ENCODE measurements at places on chromosomes 6 and 20.

GRCh38 chr6:21751608-21752007 is 158.1 kb downstream of the SOX4 start:
- DNase-seq = no peak

DNA sequence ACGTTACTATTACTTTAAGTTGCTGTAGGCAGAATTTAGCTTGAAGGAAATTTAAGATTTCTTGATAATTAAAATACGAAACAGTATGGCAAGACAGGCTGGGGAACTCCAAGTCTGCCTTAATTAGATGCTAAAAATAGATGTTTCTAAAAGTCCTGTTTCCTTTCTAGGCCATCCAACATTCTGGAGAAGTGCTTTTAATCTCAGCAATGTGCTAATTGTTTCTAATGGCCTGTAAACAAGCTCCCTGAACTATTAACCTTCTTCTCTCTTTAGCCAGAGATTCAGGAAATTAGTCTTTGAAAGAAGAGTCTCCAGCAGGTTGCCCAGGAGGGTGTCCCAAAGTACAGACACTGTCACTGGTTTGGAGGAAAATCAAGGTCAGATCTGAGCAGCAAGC is 677.3 kb upstream of the AGPAT4 start:
- no peak for DNase-seq

GRCh38 chr6:129920103-129920798 is 59.1 kb upstream of the TMEM244 start:
- DNase-seq = no peak

DNA sequence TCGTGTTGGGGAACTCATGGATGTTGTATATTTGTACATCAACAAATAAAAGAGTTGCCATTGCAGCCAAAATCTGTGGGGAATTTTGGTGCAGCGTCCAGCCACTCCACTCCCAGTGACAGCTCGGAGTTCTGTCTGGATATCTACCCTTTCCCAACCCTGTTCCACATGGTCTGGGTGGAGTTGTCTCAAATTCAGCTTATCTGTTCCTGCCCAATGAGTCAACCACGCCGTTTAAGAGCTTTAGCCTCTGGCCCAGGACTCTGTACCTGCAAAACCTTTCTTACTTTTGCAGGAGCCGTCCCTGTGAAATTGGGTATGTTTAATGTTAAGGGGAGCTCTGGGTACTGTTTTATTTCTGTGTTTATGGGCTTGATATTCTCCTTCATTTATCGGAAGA is 33.9 kb upstream of the OVOL2 start:
- DNase-seq = no peak

- peak; percentile 45 for DNase-seq
Observed at GRCh38 chr20:61886721-61887595, 178.7 kb downstream of the TAF4 start.

GRCh38 chr6:126628125-126628524 is 288.2 kb downstream of the CENPW start:
- DNase-seq = no peak

DNA sequence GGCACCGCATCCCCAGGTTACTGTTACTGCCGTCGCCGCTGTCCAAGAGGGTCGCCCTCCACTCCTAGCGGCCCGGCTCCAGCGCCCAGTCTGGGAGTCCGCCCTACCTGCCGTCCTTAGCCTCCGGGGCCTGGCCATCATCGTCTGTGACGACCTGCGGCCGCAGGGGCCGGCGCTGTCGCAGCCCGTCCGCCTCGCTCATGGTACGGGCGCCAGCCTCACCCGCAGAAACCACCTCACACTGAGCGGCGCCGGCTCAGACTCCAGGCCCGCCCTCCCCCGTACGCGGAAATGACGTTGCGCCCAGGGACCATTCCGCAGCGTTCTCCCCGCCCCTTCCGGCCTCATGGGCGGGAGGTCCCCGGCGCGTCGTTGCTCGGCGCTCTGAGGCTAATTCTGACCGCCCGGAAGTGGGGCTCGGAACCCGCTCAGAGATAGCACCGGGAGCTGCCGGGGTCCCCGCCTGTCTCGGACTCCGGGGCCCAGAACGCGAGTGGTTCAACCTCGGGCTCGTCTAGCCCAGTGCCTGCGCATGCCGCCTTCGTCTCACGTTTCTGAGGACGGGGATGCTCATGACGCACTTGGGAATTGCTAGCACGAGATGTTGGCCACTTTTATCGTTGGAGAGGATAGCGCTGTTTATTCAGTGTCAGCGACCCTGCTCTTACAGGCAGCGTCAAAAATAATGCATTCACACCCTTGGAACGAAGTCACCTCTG is at the start of gene APMAP:
Gene APMAP, minus strand, starts transcription at position 265 of the 719 bp plus-strand sequence. Its CDS starts 63 bp downstream, at position 202.
- DNase-seq = peak; percentile 88

GRCh38 chr6:166958926-166959861 is 2.8 kb upstream of the RNASET2 start:
- no peak for DNase-seq

DNA sequence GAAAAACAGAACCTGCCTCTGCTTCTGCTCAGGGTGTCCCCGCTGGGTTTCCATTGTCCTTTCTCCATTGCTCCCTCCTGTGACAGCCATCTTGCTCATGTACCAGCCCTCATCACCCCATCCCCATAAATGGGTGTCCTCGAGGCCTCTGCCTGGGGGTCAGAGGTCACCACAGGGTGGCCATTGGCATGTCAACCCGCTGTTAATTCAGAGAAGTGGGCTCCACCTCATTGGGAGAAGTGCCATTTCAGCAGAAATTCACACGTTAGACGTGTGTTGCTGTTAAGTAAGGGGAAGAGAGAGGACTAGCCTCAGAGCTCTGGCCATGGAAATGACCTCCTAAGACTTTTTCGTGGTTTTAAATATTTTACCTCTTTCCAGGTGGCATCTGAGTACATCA is 71.9 kb downstream of the PTPN1 start:
- no peak for DNase-seq

- DNase-seq = no peak
Observed at GRCh38 chr6:168671028-168671862, 230.3 kb downstream of the SMOC2 start.

DNA sequence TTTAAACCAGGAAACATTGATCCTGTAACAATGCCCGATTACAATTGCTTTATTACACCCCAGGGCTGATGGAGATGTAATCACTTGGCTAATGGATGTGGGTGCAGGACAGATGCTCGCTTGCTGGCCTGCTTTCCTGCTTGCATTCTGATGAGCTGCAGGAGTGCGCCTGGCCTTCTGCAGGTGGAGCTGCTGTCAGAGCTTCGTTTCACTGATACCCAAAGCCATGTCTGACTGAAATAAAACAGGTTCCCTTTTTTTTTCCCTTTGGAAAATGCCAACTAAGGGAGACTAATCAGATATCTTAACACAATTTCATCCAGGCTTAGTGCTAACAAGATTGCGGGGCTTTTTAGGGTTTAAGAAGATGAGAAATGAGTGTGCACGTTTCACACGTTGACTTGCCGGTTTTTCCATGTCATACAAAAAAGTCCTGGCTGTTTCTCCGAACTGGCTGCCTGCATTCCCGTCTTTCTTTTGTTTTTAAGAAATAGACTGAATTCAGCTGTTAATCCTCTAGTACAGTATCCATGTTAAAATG is 60.7 kb downstream of the VAPB start:
- DNase-seq = no peak

DNA sequence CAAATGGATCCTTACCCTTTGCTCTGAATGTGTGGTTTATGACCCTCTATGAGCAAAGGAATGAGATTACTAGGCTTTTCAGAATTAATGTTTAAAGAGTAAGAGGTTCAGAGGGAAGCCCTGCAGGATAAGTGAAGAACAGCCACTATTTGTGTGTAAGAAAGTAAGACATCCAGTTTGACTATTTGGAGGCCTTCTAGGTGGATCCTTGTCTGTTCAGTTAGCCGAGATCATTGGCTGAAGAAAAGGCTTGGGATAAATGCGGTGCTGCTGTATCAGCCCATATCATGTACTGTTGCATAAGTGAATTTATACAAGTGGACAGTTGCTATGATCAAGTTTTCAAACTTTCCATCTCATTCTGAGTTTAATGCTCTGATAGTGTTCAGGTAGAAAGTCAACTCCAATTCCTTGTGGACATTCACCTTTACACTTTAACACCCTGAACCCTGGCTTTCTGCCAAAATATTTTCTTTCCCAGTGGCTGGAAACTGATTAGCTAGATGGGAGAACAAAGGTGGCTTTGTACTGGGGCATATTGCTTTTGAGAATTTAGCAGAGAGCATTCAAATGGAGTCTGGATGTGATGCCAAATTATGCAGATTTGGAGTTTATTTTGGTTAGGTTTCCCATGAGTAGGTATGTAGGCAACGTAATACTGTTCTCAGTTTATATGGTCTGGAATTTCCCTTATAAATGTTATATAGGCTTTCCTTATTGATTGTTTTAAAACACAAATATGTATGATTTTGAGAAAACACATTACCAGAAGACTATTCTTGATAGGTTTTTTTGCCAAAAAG is 15.0 kb downstream of the PARD6B start:
- DNase-seq = no peak

GRCh38 chr6:158660333-158660754 is 10.5 kb downstream of the SYTL3 start:
- DNase-seq = peak; percentile 18

GRCh38 chr6:43368259-43369160 is 937 bp downstream of the ZNF318 start:
- DNase-seq = peak; percentile 38

DNA sequence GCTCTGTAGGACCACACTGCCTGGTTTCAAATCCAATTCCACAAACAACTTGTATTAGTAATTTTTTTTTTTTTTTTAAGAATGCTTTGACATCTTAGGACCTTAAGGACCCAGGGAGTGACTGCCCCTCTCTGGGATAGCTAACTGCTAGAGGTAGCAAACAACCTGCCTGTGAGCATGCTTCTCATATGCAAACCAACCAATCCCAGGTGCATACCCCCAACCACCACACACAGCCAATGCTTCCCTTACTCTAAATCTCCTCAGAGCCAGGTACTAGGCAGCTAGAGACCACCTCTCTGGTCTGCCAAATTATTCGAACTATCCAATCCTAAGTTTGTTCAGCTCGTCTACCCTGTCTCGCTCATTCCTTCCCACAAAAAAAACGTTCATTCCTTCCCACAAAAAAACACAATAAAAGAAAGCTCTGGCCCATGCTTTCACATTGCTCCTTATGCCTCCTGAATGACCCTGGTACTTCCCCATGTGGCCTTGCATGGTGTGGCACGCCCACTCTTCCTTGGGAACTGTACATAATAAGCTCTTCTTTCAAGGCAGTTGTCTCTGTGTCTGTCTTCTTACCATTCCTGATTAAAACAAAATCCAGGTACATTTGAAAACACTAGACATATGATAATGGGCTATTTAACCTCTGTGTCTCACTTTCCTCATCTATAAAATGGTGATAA is 6.4 kb downstream of the SERAC1 start:
- no peak for DNase-seq

DNA sequence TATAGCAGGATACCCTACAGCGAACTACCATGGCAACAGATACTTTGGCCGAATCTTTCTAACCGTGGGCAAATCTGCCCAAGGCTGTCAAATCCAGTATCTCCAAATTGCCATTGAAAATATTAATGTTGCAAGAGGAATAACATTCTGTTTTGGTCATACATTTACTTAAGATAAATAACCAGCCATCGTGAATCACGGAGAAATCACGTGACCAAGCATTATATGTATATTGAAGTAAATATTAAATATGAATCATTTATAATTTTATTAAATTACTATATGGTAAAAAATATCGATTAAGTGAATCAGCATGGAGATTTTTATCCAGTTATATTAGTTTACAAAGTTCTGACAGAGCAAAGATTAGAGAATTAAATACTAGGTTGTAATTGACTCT is 714.6 kb upstream of the GJE1 start:
- DNase-seq = no peak

DNA sequence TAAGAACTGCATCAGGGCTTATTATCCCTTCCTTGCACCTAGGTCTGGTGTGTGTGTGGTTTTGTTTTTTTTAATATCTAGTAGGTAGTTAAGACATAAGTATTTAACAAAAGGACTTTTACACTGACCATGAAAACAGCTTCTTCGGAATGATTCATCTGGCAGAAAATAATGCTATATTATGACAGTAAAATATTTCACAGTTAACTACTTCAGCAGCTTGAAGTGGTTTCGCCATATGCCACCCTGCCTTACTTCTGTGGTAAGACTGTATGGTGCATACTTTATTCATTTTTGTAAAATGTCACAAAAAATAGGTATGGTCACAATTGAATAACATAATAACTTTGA is 858 bp upstream of the PTPRK start:
- DNase-seq = peak; percentile 59

GRCh38 chr20:55977690-55978459 is 27.4 kb downstream of the CBLN4 start:
- DNase-seq = no peak

DNA sequence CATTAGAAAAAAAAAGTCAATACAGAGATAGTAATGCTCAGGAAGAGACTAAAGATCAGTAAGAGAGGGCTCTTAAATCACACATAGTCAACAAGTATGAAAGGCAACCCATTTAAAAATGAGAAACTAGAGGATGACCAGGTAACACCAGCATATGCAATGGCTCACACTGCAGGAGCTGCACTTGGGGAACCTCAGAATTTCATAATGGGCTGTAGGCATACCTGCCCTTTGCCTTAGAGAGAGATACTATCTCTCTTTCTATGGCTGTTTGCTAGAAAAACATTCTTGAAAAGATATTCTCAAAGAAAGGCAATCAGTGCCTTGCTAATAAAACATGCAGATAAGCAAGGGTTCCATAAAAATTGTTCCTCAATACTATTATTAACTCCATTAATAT is 33.2 kb downstream of the HMGCLL1 start:
- DNase-seq = no peak

DNA sequence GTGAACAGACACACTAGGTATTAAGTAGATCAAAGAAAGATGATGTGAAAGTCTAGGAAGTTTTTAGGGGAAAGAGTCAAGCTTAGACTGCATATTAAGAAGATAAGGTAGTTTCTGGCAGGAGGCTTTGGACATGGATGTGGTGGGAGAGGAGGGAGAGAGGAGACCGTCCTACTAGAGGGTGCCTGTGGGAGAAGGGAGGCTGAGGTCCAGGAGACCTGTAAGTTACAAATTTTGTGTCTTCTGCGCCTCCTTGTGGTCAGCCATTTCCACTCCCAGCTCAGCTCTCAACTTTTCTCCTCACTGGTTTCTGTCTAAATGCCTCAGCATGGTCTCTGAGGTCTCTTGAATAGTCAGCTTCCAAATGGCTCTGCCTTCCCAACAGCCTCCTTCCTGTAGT is 193.5 kb downstream of the UNC5CL start:
- DNase-seq = peak; percentile 40
